T follicular helper cell (primary cell): ENCODE measurements at places on chromosomes 3 and 15.

DNA sequence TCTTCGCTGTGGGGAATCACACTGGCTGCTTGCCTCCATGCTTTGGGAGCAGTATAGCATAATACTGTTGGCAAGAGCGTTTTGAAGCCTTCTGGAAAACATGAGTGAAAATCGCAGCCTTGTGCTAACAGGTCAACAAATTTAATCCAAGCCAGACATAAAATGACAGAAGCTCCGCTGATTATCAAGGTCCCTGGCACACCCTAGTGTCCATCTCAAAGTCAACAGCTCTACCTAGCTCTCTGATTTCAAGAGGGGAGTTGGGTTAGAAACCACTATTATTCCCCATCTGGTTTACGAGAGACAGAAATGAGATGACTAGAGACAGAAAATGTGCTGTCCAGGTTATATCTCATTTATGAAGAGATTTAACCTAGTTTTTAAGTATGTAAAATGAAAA is 73.6 kb upstream of the MDFIC2 start:
- DNase-seq = no peak

- no peak for DNase-seq
Observed at GRCh38 chr3:112629425-112629824, 11.5 kb downstream of the CCDC80 start.

DNA sequence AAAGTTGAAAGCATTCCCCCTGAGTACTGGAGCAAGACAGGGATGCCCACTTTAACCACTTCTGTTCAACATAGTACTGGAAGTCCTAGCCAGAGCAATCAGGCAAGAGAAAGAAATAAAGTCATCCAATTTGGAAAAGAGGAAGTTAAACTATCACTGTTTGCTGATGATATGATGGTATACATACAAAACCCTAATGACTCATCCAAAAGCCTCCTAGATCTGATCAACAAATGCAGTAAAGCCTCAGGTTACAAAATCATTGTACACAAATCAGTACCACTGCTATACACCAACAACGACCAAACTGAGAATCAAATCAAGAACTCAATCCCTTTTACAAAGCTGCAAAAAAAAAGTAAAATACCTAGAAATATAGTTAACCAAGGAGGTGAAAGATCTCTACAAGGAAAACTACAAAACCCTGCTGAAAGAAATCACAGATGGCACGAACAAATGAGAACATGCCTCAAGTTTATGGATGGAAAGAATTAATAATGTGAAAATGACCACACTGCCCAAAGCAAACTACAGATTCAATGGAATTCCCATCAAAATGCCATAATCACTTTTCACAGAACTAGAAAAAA is 40.3 kb downstream of the RPL39L start:
- no peak for DNase-seq

DNA sequence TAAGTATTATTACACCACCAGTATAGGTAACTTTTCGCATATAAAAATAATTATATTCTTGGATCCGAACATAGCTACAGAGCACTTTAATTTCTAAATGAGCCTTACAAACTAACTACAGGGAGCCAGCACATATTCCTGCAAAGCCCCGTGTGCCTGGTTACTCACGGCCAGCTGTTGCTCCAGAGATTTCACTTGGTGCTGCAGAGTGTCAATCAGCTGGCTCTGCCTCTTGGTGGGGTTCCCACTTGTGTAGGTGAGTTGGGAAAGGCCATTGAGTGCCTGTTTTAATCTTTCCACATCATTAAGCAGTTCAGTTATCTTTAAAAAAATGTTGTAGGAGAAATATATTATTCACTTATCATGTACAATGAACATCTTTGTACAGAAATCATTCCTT is 98.9 kb downstream of the UACA start:
- no peak for DNase-seq

DNA sequence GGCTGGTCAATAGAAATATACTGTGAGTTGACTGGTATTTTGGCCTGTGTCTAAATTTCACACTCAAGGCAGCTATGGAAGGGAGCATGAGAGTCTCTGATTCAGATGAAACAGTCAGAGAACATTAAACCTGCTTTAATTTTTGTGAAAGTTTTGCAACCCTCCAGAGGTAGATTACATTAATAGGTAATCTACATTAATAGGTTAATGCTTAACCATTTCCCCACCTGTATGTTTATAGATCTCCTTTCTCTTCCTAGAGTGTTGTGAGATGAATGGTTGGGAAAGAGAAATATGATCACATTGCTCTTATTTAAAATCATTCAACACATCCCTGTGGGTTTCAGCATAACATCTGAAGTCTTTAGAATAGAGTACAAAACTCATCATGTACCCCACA is 586.9 kb upstream of the DPPA4 start:
- no peak for DNase-seq

DNA sequence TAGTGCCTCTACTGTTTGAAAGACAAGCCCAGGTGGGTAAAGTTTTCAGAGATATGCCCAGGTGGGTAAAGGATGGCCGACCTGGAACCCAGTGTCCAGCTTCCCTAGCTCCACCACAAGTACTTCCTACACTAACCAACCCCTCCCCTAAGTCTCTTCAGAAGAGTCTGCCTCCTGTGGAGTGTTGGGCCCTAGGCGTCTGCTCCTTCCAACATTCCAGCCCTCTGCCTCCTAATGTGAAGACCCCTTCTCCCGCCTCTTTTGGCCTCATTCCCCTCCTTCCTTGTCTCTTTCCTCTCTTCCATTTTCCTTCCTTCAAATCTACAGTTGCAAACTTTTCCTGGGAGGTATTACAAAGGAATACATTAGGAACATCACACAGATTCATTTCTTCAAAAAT is 38.6 kb downstream of the CNTN3 start:
- DNase-seq = no peak

DNA sequence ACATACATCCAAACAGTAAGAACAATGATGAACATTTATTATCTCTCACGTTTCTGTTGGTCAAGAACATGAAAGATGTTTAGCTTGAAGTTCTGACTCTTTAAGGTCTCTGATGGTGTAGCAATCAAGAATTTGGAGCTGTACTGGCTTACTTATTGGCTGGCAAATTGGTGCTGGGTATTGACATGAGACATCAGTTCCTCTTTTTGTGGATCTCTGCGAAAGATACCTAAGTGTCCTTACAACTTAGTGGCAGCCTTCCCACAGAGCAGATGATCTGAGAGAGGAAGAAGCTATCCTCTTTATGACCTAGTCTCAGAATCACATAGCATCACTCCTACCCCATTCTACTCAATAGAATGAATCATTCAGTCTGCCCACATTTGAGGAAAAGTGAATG is 309.8 kb upstream of the DCBLD2 start:
- no peak for DNase-seq

GRCh38 chr3:71464613-71465012 is 118.9 kb downstream of the FOXP1 start:
- no peak for DNase-seq

GRCh38 chr3:99872923-99873254 is 55.2 kb downstream of the CMSS1 start:
- DNase-seq = no peak

DNA sequence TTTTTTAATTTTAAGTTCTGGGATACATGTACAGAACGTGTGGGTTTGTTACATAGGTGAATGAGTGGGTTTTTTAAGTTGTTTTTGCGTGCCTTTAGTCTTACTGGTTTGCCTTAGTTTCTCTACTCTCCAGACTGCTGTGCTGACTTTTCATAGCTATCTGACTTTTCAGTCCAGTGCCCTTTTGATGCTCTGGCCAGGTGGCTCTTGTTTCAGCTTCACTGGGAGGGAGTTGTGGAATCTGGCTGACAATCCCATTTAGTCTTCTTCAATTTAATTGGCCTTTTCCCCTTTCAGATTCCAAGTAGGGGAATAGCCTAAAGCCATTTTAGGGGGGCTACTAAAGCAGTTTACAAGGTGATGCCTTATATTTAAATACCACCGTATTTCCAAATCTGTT is 30.1 kb downstream of the FNDC3B start:
- no peak for DNase-seq

GRCh38 chr3:17901893-17902292 is 159.5 kb upstream of the TBC1D5 start:
- no peak for DNase-seq

- no peak for DNase-seq
Observed at GRCh38 chr3:155604126-155604525, 140.7 kb downstream of the PLCH1 start.

GRCh38 chr3:157639756-157640426 is 136.7 kb upstream of the VEPH1 start:
- no peak for DNase-seq

- no peak for DNase-seq
Observed at GRCh38 chr3:11606865-11607440, 36.8 kb downstream of the VGLL4 start.

GRCh38 chr15:31150732-31151231 is 49.3 kb upstream of the TRPM1 start:
- DNase-seq = no peak

- no peak for DNase-seq
Observed at GRCh38 chr15:52783929-52784798, 6.0 kb downstream of the ONECUT1 start.

DNA sequence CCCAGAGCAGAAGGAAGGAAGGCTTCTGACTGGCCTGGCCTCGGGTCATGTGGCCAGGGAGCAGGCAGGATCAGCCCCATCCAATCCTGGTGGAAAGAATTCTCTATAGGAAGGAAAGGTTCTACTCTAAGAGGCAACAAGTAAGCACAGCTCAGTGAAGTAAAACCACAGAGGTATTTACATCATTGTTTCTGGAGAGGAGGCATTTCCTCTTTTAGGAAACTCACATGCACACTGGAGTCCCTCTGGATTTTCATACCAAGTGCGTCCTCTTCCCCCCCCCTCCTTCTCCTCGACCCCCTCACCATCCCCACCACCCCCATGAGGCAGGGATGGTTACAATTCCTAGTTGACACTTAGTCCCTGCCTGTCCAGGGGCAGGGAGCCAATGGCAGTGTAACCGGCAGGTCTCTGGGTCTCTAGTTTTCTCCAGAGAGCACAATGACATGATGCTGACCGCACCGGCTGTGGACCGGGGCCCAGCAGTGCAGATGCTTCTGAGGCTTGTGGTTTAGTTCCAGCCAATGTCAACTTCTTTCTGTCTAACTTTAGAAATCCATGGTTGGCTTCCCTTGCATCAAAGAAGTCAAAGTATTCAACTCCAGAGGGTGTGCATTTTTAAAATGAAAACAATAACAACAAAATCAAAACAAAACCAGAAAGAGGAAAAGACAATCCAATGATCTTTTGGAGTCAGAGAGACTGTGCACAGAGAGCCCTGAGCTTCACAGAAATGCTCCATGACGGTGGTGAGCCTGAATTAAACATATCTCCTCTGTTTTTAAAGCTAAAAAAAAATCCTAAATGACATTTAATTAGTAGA is 230.3 kb upstream of the TLE3 start:
- DNase-seq = no peak

GRCh38 chr3:115646027-115646690 is 22.8 kb downstream of the GAP43 start:
- DNase-seq = no peak

DNA sequence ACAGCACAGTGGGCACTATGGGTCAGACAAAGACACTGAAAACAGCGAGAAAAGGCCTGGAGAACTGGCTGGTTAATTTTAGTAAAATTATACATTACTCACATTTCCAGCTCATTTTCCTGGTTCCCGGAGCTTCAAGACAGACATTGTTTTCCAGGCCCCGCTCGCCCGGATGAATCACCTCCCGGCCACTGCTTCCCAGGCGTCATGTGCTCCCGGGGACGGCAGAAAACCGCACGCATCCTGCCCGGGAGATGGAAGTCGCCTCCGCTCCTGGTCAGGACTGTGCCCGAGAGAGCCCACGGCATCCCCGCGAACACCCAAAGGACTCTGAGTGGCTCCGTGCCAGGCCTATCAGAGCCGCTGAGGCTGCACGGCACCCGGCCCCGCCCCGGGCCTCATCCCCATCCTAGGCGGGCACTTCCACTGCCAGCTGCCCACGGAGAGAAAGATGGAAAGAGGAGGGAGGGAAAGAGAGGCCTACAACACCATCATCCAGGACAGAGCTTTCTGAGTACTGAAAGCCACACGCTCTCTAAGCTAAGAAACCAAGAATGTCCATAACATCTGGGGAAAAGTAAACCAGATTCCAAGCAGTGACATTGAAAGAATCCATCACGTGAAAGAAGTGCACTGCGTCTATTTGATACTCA is 75.1 kb downstream of the VGLL4 start:
- DNase-seq = no peak

- no peak for DNase-seq
Observed at GRCh38 chr3:183819831-183820230, 5.5 kb downstream of the MAP6D1 start.

DNA sequence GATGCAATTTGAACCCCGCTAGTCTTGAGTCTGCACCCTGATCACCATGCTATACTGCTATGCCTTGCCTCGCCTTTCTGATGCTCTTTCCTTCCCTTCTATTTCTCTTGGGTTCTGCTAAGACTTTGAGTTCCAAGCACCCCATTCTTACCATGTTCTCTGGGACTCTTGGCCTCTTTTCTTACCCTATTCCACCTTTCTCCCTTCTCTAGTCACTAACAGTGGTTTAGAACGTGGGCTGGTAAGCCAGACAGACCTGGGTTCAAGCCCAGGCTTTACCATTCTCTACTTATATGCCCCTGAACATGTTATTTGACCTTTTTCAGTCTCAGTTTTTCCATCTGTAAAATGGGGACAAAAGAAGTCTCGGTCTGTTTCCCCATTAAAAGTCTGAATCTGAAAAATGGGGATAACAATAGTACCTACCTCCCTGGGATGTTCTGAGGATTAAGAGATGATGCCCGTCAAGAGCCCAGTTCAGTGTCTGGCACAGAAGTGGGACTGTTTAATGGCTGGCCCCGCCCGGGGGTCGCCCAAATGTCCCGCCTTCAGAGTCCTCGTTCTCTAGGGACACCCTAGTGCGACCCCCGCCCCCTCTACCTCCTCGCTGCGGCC is 376 bp downstream of the TADA3 start:
- no peak for DNase-seq

DNA sequence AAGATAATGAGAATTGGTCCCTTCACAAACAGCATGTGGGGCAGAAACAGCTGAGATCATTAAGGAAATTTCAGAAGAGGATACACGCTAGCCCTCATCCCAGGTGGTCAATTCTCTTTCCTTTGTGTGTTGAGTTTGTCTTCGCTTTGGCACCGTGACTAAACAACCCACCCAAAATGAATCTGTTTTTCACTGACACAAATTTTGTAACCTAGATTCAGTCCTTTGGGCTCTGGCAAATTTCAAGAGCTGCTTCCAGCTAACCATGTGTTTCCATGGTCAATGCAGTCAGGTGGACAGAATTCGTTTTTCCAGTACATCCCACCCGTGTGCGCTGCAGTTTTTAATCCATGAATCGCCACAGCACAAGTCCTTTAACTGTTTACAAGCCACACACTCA is 435.4 kb downstream of the WDR72 start:
- no peak for DNase-seq
